ENCODE measurements at places on chromosomes 2 and 18.
A peak's percentile ranks its signal among the peaks of the same experiment; 100 is the strongest.

- DNase-seq, result no peak
- no peaks in the 10 kb centered on the region for H3K36me3 ChIP-seq
- H3K27ac ChIP-seq, result no peak overlapping the region
- no peaks in the 10 kb centered on the region for H3K4me1 ChIP-seq
- no peaks in the 10 kb centered on the region for H3K27me3 ChIP-seq
Measured at GRCh38 chr2:43047187-43047780, 179.1 kb downstream of the ZFP36L2 start.

- no peak overlapping the region for H3K4me3 ChIP-seq
- no peak overlapping the region for H3K27ac ChIP-seq
- H3K4me1 ChIP-seq, result peaks cover 9% of the 10 kb centered on the region
- no peak for DNase-seq
- no peaks in the 10 kb centered on the region for H3K36me3 ChIP-seq
Measured at GRCh38 chr2:236360496-236360895, 96.3 kb upstream of the ASB18 start.

DNA sequence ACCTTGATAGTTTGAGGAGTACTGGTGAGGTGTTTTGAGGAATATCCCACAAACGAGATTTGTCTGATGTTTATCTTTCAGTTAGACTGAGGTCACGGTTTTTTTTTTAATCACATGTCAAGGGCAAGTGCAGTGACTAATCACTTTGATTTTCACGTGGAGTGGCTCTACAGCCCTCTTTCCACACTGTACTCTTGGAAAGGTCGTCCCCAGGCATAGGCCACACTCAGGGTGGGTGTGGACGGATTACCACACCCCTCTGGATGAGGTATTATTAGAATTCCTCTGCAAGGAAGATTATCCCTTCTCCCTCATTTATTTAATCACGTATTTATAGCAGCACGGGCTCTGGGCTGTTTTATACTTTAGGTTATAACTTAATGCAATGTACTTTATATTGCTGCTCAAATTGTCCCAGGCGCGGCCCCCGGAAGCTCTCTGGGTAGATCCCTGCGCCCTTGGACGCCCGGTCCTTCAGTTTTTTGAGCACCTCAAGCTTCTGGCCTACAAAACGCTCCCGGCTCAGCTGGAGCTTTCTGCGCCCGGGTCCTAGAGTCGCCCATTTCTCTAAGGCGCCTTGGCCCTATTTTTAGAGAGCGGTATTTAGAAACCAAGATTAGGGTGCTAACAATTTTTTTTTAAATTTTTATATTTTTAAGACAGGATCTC lies 515 bp upstream of the PLEKHB2 start:
- H3K4me1 ChIP-seq, result peaks cover 22% of the 10 kb centered on the region
- H3K27me3 ChIP-seq, result no peaks in the 10 kb centered on the region
- H3K36me3 ChIP-seq, result no peaks in the 10 kb centered on the region
- peak overlapping the region; percentile 95 for H3K4me3 ChIP-seq
- peak overlapping the region; percentile 98 for H3K27ac ChIP-seq

GRCh38 chr2:20110383-20110782 lies 59.0 kb upstream of the LAPTM4A start:
- H3K4me3 ChIP-seq, result no peak overlapping the region
- no peaks in the 10 kb centered on the region for H3K36me3 ChIP-seq
- no peaks in the 10 kb centered on the region for H3K4me1 ChIP-seq
- no peak overlapping the region for H3K27ac ChIP-seq
- no peaks in the 10 kb centered on the region for H3K27me3 ChIP-seq

DNA sequence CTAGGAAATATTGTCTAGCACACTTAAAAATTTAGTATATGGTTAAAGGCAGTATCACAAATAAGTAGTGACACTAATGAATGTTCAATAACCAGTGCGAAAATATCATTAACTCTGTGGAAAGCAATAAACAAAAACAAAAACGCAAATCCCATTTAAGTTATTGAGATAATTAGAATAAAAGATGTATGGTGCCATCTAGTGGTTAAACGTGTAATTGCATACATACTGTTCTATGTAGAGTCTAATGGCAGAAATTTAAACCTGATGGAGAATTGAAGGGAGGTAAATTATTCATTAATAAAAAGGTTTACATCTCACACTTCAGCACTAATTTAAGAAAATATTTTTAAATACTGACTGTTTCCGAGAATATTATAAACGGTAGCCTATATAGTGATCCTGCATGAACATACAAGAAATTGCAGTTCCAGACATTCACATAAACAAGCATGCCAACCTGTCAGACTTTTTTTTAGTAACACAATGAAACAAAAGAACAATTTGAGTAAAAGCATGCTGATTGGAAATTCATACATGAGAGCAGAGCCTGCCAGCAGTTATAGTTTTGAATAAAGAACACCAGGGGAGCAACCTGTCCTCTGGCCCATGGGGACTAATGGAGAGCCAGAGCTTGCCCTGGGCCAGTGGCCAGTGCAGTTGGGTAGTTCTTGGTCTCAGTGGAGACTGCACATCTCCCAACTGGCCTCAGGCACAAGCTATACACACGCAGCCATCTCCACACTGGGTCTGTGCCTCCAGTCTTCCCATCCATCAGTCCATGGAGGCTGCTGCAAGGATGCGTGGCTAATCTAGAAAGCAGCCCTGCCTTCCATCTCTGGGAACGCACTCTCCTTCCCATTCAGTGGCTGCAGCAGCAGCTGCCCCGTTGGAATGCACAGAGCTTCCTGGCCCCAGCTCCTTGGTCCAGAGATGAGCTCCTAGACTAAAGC lies 28.0 kb downstream of the GCG start:
- no peaks in the 10 kb centered on the region for H3K4me1 ChIP-seq
- H3K36me3 ChIP-seq, result no peaks in the 10 kb centered on the region
- H3K27ac ChIP-seq, result no peak overlapping the region
- H3K27me3 ChIP-seq, result no peaks in the 10 kb centered on the region
- no peak overlapping the region for H3K4me3 ChIP-seq

DNA sequence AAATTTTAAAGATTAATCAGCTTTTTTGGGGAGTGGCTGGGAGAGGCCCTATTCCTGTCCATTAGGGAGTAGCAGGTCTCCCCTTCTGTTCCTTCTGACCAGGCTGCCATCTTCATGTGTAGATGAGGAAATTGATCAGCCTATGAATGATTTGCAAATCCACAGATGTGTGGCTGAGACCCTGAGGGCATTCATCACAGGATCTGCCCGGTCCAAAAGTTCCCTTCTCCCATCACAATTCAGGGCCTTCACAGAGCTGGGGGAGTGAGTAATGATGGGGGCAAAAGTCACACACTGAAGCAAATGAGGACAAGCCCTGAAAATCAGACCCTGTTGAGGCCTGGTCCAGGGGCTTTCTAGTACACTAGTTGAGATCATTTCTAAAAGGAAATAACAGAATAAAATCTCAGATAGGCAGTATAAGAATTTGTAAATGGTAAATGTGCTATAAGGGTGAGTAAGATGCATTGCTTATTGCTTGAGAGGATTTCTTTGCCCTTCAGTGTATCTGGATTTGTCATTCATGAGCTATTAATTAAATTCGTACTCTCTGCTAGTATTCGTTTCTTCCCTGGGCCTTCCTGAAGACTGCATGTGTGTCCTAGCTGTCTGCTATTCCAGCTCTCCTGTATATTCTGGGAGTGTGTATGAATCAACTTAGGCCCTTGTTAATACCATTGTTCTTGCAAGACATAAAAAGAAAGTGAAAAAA lies 53.2 kb downstream of the SETBP1 start:
- no peak overlapping the region for H3K27ac ChIP-seq
- DNase-seq, result no peak
- H3K36me3 ChIP-seq, result no peaks in the 10 kb centered on the region
- no peaks in the 10 kb centered on the region for H3K4me1 ChIP-seq
- no peak overlapping the region for H3K4me3 ChIP-seq

DNA sequence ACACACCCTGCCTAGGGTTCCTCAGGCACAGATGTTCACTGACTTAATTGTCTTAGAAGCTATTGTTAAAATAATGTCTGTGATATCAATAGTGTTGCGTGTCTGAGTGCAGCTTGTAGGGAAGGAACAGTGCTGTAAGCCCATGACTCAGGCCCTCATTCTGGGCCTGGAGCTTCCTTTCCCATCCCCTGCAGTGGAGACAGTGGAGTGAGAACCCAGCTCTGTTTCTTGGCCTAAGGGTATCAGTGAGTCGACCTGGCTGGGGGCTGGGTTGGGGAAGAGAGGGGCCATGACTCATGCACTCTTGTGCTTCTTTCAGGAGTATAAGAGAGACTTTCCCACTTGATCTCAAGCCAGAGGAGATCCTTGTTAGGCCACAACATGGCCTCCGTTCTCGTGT lies 106.8 kb downstream of the HRH4 start:
- DNase-seq, result no peak
- H3K36me3 ChIP-seq, result no peaks in the 10 kb centered on the region
- no peak overlapping the region for H3K27ac ChIP-seq
- no peak overlapping the region for H3K4me3 ChIP-seq
- H3K4me1 ChIP-seq, result no peaks in the 10 kb centered on the region

- no peak overlapping the region for H3K27ac ChIP-seq
- H3K4me1 ChIP-seq, result no peaks in the 10 kb centered on the region
- no peaks in the 10 kb centered on the region for H3K27me3 ChIP-seq
- H3K36me3 ChIP-seq, result no peaks in the 10 kb centered on the region
- no peak overlapping the region for H3K4me3 ChIP-seq
Measured at GRCh38 chr2:109722026-109722425, 72.1 kb upstream of the RGPD5 start.

- no peaks in the 10 kb centered on the region for H3K36me3 ChIP-seq
- no peaks in the 10 kb centered on the region for H3K4me1 ChIP-seq
- no peaks in the 10 kb centered on the region for H3K27me3 ChIP-seq
- H3K4me3 ChIP-seq, result no peak overlapping the region
- DNase-seq, result no peak
- H3K27ac ChIP-seq, result no peak overlapping the region
Measured at GRCh38 chr18:79806976-79807841, 9.5 kb downstream of the KCNG2 start.

DNA sequence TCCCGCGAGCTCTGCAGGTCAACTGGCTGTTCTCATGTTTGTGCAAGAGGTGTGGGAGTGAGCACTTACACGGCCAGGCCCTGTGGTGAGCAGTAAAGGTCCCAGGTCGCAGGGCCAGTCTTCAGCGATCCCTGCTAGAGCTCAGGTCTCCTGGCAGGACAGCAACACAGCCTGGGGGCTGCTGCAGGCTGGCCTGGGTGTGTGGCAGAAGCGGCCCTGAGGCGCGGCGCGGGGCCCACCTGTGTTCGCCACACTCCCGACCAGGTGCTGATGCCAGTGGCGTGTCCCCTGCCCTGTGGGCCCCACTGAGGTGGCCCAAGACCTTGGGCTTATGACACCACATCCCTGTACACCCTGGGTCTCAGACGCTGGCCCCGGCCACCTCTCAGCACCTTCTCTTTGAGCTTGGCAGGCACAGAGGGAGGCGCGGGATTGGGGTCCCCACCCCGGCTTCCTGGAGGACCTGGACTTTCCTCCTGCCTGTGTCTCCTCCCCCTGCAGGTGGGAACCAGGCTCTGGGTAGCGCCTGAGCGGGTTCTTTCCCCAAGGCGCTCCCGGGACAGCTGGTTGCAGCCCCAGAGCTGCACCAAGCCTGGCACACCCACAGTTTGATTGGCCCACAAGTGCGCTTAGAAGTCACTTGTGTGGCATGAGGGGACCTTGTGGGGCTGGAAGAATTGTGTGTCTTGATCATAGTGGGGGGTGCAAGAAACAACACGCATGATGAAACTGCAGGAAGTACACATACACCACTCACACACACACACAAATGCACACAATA lies 59.2 kb downstream of the TWIST2 start:
- H3K27me3 ChIP-seq, result no peaks in the 10 kb centered on the region
- no peak for DNase-seq
- no peaks in the 10 kb centered on the region for H3K36me3 ChIP-seq
- H3K4me3 ChIP-seq, result no peak overlapping the region
- no peaks in the 10 kb centered on the region for H3K4me1 ChIP-seq
- H3K27ac ChIP-seq, result no peak overlapping the region

- no peaks in the 10 kb centered on the region for H3K4me1 ChIP-seq
- DNase-seq, result no peak
- H3K27me3 ChIP-seq, result no peaks in the 10 kb centered on the region
- H3K4me3 ChIP-seq, result no peak overlapping the region
- no peaks in the 10 kb centered on the region for H3K36me3 ChIP-seq
Measured at GRCh38 chr2:1755436-1756191, 11.3 kb upstream of the PXDN start.

DNA sequence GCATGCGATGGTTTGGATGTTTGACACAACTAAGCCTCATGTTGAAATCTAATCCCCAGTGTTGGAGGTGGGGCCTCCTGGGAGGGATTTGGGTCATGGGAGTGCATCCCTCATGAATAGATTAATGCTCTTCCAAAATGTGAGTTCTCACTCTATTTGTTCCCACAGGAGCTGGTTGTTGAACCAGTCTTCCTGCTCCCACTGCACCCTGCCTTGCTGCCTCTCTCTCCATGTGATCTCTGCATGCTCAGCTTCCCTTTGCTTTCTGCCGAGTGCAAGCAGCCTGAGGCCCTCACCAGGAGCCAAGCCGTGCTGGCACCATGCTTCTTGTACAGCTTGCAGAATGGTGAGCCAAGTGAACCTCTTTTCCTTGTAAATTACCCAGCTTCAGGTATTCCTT lies 206.8 kb downstream of the VAPA start:
- H3K4me1 ChIP-seq, result no peaks in the 10 kb centered on the region
- no peaks in the 10 kb centered on the region for H3K36me3 ChIP-seq
- DNase-seq, result no peak
- H3K4me3 ChIP-seq, result no peak overlapping the region

GRCh38 chr2:47010176-47010575 lies 94.6 kb upstream of the MCFD2 start:
- peaks cover 87% of the 10 kb centered on the region for H3K36me3 ChIP-seq
- H3K27ac ChIP-seq, result no peak overlapping the region
- H3K27me3 ChIP-seq, result no peaks in the 10 kb centered on the region
- no peaks in the 10 kb centered on the region for H3K4me1 ChIP-seq
- H3K4me3 ChIP-seq, result no peak overlapping the region

GRCh38 chr2:4110273-4110672 lies 406.9 kb downstream of the DCDC2C start:
- H3K27ac ChIP-seq, result no peak overlapping the region
- no peaks in the 10 kb centered on the region for H3K27me3 ChIP-seq
- no peak overlapping the region for H3K4me3 ChIP-seq
- no peaks in the 10 kb centered on the region for H3K4me1 ChIP-seq
- no peak for DNase-seq

DNA sequence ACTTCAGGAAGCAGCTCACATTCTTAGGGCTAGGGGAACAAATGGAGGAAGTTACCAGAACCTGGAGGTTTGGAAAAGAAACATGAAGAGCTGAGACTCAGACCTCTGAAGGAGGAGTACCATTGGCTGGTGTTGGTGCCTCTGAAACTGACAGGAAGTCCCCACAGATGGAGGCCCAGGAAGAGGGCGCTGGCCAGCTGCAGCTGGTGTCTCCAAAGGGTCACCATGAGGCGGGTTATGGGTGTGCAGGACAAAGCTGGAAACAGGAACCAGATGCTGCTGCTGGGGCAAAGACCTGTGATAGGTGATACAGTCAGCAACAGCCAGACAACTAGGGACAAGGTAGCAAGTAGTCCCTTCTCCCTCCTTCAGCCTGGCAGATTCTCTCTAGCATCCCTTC lies 136.5 kb upstream of the SERPINE2 start:
- DNase-seq, result no peak
- H3K27me3 ChIP-seq, result no peaks in the 10 kb centered on the region
- H3K4me3 ChIP-seq, result no peak overlapping the region
- no peak overlapping the region for H3K27ac ChIP-seq
- H3K36me3 ChIP-seq, result no peaks in the 10 kb centered on the region
- H3K4me1 ChIP-seq, result no peaks in the 10 kb centered on the region

GRCh38 chr18:54020156-54020745 lies 204.2 kb downstream of the MBD2 start:
- H3K4me1 ChIP-seq, result no peaks in the 10 kb centered on the region
- H3K4me3 ChIP-seq, result no peak overlapping the region
- no peak for DNase-seq
